ENCODE measurements at places on chromosomes 1 and 21.

- no peak for DNase-seq
Observed at GRCh38 chr21:32795802-32796559, 24.4 kb upstream of the PAXBP1 start.

- no peak for DNase-seq
Observed at GRCh38 chr1:114347431-114348209, 163.4 kb downstream of the TRIM33 start.

DNA sequence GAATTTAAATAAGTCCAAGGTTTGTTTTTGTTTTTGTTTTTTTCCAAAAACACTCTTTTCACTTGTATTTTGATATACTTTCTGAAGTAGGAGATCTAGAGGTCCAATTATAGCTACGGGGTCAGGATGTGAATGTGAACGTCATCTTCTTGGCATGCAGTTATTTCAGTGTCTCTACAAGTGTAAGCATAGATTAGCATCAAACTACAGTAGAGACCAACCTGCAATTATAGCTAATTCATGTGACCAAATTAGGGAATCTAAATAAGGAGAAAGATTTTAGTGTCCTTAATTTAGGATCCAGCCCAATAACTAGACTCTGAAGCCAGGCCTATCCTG is 107.3 kb upstream of the PALMD start:
- no peak for DNase-seq

DNA sequence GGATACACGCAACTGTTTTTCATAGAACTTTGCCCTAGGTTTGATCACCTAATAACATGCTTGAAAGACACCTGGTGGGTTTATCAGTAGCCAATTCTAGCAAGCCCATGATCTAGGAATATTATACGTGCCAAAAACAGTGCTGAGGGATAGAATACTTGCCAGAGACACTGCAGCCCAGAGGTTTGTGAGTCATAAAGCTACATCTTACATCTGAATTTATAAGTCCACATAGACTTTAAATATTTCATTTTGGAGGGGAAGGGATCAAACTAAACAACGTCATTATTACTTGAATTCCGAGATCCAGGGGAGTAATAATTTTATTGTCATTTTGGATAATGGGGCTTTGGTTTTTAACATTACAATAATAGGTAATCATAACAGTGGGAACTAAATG is 31.7 kb downstream of the RGL1 start:
- no peak for DNase-seq

DNA sequence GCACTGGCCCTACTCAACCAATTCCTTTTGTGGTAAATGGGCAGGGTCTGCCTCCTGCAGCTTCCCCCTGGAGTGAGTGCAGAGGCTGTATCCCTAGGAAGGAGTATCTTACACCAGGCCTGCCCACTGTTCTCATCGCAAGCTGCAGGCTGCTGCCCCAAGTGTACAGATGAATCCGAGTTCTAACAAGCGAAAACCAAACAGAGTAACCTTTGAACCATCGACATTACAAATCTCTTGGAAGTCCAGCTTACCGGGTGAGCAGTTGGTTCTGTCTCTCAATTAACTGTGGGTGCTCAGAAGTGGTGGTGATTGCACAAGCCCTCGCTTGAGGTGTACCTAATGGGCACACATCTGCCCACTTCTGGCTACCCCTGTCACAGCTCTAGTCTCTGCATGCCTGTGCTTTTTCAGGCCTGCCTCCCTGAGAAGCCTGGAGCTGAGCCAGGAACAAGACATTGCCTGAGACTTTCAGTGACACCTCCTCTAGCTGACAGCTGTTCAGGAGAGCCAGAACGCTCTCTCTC is 22.7 kb downstream of the INAVA start:
- no peak for DNase-seq

- DNase-seq = no peak
Observed at GRCh38 chr1:56287721-56288120, 291.6 kb downstream of the PLPP3 start.

GRCh38 chr1:50415235-50416149 is 7.8 kb downstream of the DMRTA2 start:
- no peak for DNase-seq

GRCh38 chr21:39178421-39178820 is 4.8 kb downstream of the PSMG1 start:
- DNase-seq = no peak

- no peak for DNase-seq
Observed at GRCh38 chr1:20974069-20974468, 187.0 kb upstream of the HP1BP3 start.

GRCh38 chr1:42944246-42944928 is 14.3 kb downstream of the SLC2A1 start:
- DNase-seq = no peak

- DNase-seq = peak; percentile 62
Observed at GRCh38 chr1:218351391-218352074, 6.4 kb downstream of the TGFB2 start.

DNA sequence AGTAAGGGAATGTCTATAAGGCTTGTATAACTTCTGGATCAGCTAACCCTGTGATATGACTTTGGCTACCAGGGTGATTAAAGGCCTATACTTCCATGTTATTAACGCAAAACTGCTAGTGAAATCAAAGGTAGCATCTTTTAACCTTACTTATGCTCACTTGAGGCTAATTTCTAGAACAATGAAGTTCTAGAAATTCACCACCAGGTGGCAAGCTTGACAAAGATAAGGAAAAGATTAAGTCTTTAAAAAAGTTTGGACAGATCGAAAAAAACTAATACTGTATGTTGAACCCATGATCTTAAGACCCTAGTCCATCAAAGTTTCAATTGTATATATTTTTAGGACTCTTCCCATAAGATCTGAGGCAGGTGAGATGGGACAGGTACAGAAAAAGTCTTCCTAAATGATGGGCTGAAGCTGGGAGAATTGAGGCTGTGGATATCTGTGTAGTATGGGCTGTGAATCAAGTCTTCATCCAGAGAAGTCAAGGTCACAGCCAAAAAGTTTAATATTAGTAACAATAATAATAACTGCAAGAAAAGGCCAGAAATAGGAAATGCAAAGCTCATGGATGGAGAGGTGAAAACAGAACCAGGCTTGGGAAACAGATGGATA is 18.8 kb downstream of the KYAT3 start:
- DNase-seq = no peak

GRCh38 chr1:168390271-168390670 is 109.6 kb downstream of the TBX19 start:
- no peak for DNase-seq

GRCh38 chr1:179937668-179938254 is 16.8 kb upstream of the CEP350 start:
- no peak for DNase-seq

GRCh38 chr1:167668108-167668507 is 38.1 kb downstream of the RCSD1 start:
- DNase-seq = no peak

GRCh38 chr1:171973421-171973820 is 132.1 kb downstream of the DNM3 start:
- no peak for DNase-seq

DNA sequence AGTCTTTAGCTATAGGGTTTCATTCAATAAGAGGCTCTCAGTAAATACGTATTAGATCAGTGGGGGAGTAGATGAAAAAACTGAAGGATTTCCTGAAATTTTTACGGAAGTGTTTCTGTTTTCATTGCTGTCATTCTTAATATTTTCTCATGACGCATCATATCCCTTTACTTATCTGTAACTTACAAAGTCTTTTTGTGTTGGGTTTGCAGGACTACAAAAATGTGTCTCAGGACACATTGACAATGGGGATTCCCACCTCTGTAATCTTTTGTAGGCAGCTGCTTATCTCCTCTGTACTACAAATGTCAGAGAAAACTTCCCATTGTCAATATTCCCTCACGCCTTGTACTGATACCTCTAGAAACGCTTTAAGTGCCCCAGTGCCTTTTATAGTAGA is 35.5 kb downstream of the CRP start:
- DNase-seq = no peak

- DNase-seq = no peak
Observed at GRCh38 chr1:81144240-81144825, 656.4 kb upstream of the ADGRL2 start.

GRCh38 chr1:169853341-169853740 is 40.4 kb downstream of the SCYL3 start:
- no peak for DNase-seq

GRCh38 chr1:7223334-7224080 is 438.3 kb downstream of the CAMTA1 start:
- DNase-seq = peak; percentile 18

DNA sequence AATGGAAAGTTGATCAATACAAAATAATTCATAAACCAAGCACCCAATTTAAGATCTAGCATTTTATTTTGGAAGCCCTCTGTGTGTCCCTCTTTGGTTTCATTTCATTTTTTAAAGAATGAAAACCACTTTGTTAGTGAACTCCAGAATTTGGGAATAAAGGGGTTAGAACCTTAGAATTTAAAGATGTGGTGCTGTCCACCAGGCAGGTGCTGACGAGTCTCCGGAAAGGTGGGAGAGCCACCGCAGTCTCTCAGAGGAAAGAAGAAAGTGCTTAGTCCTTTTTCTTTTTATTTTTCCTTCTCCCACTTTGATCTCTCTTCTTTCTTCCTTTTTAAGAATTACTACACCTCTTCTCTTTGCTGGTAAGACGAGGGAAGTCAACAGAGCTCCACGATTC is 20.5 kb upstream of the HIVEP3 start:
- no peak for DNase-seq

- no peak for DNase-seq
Observed at GRCh38 chr1:161676958-161677689, 14.2 kb downstream of the FCGR2B start.

DNA sequence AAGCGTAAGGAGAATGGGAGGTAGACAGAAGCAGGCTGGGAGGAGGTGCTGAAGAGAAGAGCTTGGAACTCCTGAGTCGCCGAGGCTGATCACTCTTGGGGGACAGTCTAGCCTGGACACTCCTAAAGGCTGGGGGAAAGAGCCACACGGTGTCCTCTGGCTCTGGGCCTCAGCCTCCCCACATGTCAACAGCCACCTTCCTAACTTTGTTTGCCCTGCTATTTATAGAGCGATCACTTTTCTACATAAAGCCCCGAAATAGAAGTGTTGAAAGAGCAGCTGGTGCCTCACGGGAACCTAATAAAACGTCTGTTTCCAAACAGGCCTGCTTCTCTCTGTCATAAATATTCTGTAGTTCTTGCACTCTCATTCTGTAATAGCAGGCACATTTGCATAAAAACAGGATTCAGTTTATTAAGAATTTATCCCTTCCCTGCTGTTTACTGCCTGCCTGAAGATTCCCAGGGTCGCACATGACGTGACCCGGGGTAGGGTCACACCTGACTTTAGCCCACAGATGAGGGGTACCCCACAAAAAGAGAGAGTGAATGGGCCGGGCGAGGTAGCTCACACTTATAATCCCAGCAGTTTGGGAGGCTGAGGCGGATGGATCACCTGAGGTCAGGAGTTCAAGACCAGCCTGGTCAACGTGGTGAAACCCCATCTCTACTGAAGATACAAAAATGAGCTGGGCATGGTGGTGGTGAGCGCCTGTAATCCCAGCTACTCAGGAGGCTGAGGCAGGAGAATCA is 212.5 kb downstream of the TOMM20 start:
- no peak for DNase-seq

- DNase-seq = no peak
Observed at GRCh38 chr1:53550201-53550741, 91.1 kb downstream of the DMRTB1 start.

- no peak for DNase-seq
Observed at GRCh38 chr1:30888975-30889374, 19.6 kb downstream of the SDC3 start.

DNA sequence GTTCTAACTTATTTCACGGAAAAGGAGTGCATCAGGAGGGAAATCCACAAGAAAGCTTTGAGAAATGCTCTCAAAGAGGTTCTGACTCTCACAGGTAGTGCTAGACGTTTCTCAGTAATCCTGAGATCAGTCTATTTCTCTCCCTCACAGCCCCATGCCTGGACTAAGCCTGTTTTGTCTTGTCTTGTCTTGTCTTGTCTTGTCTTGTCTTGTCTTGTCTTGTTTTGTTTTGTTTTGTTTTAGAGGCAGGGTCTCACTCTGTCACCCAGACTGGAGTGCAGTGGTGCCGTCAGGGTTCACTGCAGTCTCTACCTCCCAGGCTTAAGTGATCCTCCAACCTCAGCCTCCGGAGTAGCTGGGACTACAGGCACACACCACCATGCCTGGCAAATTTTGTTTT is 133.3 kb upstream of the SGIP1 start:
- DNase-seq = no peak

DNA sequence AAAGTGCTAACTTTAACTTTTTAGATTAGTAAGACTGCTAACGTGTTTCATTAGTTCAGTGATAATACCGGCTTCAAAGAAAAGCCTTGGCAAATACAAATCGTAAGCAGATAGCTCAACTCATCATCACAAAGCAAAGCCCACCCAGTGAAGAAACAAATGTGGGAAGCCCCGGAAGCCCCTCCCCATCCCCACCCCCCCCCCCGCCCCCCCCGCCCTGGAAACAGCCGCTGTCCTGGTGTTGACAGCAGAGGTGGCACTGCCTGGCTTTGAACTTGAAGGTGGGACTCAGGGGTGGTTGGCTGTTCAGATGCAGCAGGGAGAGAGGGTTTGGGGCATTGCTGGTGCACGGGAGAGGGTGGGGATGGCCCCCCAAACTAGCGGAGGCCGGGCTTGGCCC is 14.1 kb downstream of the PDXK start:
- DNase-seq = no peak

DNA sequence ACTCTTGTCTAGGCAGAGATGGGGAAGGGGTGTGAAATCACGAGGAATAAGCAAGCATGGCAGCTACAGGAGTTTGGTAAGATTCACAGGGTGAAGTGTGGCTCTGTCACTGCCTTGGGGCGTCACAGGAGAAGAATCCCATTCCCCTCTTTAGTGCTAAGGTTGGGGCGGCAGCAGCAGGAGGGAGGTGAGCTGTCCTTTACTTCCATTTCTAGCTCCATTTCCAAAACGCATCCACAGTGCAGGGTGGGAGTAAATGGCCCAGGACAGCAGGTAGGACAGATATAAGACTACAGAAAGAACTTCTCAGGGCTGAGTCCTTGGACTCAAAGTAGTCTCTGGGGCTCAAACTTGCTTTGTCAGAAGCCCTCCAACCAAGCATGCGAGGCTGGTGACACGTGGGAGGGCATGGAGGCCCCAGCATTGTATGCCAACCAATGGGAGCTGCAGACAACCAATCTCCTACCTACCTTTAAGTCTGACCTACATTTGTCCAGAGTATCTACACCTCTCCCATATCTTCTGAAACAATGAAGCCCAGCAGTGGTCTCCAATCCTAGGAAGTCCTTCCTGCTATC is 8.5 kb downstream of the MEF2D start:
- no peak for DNase-seq

- peak; percentile 10 for DNase-seq
Observed at GRCh38 chr1:84143796-84144565, at the start of gene PRKACB. TSS of gene PRKACB (plus strand) at chr1:84144271. CDS start at chr1:84144362, 91 bp downstream.

DNA sequence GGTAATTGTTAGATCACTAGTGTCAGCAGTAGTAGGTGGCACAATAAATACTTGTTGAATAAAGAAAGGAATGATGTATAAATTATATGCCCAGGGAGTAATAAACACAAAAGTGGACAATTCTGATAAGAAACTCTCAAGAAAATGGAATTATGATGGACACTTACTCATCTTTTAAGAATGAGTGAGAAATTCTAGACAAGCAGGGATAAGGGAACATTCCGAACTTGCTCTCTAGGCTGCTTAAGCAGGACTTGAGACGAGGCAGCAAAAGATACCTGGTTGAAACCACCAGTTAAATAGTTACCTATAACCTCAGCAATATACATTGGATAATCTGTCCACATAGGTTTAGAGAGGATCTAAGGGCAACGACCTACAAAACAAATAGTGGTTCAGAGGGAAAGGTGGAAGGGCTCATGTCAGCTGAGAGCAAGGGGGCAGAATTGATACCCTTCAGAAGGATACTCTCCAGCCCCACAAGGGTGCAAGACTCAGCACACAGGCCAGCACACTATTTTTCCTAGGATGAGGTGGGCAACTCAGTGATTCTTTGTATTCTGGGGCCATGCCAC is 46.3 kb downstream of the XCL2 start:
- DNase-seq = no peak
